ENCODE measurements at places on chromosomes 7 and 10.
A peak's percentile ranks its signal among the peaks of the same experiment; 100 is the strongest.

GRCh38 chr7:24716480-24717246, 40.6 kb downstream of the GSDME start:
- DNase-seq, result no peak

- no peak for DNase-seq
Measured at GRCh38 chr10:89574368-89574767, 39.0 kb upstream of the SLC16A12 start.

DNA sequence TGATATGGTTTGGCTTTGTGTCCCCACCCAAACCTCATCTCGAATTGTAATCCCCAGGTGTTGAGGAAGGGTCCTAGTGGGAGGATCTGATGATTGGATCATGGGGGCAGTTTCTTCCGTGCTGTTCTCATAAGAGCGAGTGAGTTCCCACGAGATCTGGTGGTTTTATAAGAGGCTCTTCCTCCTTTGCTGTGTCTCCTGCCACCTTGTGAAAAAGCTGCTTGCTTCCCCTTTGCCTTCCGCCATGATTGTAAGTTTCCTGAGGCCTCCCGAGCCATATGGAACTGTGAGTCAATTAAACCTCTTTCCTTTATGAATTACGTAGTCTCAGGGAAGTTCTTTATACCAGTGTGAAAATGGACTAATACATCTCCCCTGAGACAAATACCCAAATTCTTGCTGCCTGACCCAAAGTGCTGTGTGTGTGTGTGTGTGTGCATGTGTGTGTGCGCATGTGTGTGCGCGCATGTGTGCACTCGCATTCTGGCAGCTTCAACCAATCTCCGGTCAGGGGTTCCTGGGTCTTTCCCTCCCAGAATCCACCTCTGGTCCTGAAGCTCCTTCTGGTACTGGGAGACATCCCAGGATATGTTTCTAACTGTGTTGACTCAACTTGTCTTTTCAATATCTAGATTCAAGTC, 98.1 kb upstream of the LRRC4 start:
- no peak for DNase-seq

DNA sequence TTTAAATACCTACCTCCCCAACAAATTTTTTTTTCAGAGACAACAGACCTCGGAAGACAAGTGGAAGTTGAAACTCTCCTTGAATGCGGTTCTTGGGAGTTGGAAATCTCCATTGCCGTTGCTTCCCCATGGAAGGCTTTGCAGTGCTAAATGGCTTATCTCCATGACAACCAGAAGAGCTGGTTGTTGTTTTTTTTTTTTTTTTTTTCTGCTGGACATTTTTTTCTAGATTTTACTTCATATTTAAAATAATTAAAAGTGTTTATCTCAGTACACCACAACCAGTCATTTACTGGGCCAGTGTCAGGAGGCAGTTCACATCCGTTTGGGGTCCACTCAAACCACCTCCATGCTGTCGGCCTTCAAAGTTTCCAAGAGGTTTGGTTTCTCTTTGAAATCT, 348.5 kb upstream of the PRKCQ start:
- DNase-seq, result peak; percentile 16

DNA sequence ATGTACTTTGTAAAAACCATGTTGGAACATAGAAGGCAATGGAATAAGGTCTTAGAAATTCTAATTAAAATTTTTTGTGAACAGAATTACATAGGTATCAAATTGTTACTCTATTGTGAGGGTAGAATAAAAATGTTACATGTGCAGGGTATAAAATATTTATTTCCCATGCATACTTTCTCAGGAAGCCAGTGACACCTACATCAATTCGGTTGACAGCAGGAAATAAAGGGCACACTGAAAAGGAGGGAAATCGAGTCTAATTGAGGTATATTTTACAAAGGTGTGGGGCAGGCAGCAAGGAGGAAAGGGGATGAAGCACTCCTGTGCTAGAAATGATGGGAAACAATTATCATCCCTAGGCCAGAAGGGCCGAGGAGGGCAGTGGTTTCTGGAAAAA, 244.9 kb downstream of the C7orf25 start:
- no peak for DNase-seq

- no peak for DNase-seq
Measured at GRCh38 chr7:111789870-111790269, 227.6 kb upstream of the IMMP2L start.

GRCh38 chr7:14024406-14024805, 34.9 kb upstream of the ETV1 start:
- DNase-seq, result no peak

- DNase-seq, result no peak
Measured at GRCh38 chr10:5744849-5745248, 60.2 kb downstream of the TASOR2 start.
